ENCODE measurements at places on chromosomes 5 and 9.

GRCh38 chr9:127172066-127172707 is 49.8 kb upstream of the ANGPTL2 start:
- no peak for DNase-seq

DNA sequence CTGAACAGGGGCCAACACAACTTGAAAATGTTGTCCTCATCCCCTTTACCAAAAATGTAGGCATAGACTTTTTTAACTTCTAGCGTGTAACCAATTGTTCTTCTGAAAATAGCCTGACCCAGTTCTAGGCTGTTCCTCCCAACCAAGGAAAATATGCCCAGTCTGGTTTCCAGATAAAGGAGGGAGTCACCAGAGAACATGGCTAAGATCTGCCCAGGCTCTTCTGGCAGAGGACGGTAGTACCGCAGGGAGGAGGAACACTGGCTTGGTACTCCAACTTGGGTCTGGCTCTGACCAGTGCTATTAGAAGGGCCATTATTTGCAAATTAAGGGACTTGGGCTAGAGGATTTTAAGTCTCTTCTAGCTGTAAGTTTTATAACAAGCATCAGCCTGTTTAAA is 63.1 kb downstream of the GRAMD2B start:
- no peak for DNase-seq

- no peak for DNase-seq
These were observed 119.4 kb downstream of the CEP120 start for GRCh38 chr5:123303802-123304201.

- no peak for DNase-seq
These were observed 1397.8 kb downstream of the PTPRD start for GRCh38 chr9:9215050-9215449.

Measured in NCI-H2029 treated with DMSO at 0.1 percent for 48 hours (cell line).